ENCODE measurements at places on chromosomes 11 and 22.
A peak's percentile ranks its signal among the peaks of the same experiment; 100 is the strongest.

GRCh38 chr22:38417252-38418060 is 37.5 kb downstream of the KCNJ4 start:
- DNase-seq = no peak

DNA sequence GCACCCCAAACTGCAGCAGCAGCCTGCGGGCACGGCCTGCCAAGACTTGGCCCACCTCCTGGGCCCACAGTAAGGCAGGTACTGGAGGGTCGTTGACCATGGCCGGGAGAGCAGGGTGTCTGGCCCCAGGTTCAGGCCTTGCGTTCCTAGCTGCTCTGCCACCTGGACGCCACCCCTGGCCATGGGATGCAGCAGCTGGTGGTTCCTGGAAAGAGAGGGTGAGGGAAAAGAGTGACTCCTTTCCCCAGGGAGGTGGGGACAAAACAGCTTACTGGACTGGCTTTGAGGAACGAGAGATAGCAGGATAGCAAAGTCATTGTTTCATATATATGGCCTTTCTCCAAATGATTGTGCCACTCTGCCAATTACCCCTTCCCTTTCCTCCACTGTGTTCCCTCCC is 1.8 kb downstream of the BSCL2 start:
- DNase-seq = no peak

GRCh38 chr11:69437001-69437875 is 44.2 kb upstream of the LINC01488 start:
- no peak for DNase-seq

- peak; percentile 73 for DNase-seq
These were observed 48.9 kb downstream of the TRIOBP start for GRCh38 chr22:37745548-37746365.
